Left kidney (tissue), 8 donors: ENCODE measurements at places on chromosomes 5 and 9. TPM values are rescaled to one million over a fixed set of nuclear protein-coding genes. Genes with fewer than 3 reads are reported as not detected.

- DNase-seq = peak; percentile 32
Measured at GRCh38 chr9:17082343-17083064, 52.3 kb upstream of the CNTLN start.

DNA sequence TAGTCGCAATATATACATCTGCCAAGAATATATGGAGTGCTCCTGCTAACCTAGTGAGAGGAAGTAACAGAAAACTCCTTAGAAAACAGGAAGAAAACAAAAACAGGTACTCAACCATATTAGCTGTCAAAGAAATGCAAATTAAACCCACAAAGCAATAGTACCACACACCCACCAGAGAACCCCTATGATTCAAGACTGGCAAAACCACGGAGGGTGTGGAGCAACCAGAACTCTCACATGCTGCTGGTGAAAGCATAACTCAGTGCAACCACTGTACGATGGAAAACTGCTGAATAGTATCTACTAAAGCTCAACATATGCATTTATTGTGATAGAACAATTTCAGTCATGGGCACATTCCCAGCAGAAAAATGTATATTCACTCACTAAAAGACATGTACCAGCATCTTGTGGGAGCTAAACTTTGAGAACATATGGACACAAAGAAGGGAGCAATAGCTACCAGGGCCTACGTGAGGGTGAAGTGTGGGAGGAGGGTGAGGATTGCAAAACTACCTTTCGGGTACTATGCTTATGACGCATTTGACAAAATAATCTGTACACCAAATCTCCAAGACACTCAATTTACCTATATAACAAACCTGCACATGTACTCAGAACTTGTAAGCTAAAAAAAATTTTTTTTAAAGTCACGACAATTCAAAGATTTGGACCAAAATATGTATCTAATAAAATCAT, 34.0 kb downstream of the PTPN3 start:
- no peak for DNase-seq

DNA sequence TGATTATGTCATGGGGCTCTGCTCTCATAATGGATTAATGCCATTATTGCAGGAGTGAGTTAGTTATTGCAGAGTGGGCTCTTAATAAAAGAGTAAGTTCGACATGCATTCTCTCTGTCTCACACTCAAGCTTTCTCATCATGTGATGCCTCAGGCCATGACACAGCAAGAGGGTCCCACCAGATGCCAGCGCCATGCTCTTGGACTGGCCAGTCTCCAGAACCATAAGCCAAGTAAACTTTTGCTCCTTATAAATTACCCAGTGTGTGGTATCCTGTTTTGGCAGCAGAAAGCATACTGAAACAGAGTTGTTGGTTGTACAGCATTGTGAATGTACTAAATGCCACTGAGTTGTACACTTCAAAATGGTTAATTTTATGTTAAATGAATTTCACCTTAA, 138.1 kb downstream of the MYO10 start:
- no peak for DNase-seq

The IFNA10 gene
- not detected for polyA plus RNA-seq

The CCDC192 gene
- polyA plus RNA-seq = 1.5 TPM
